T-helper 1 cell treated with Interleukin-12 subunit alpha and Interleukin-12 subunit beta and Interleukin-4 antibody, amounts not matched to agents 30 ng/mL and 1 ng/mL, for 36 hours (primary cell): ENCODE measurements at places on chromosomes 3 and 15. TPM values are rescaled to one million over a fixed set of nuclear protein-coding genes. Genes with fewer than 3 reads are reported as not detected.

ECE2 gene
- total RNA-seq: not detected in 2 replicates

CYP8B1 gene
- not detected in 2 replicates for total RNA-seq

OSBPL10 gene
- 4.7 and 4.9 TPM in 2 replicates for total RNA-seq

PLOD2 gene
- total RNA-seq: 0.95 and 1.0 TPM in 2 replicates
